ENCODE measurements at places on chromosomes 2 and 18. TPM values are rescaled to one million over a fixed set of nuclear protein-coding genes. Genes with fewer than 3 reads are reported as not detected.

DNA sequence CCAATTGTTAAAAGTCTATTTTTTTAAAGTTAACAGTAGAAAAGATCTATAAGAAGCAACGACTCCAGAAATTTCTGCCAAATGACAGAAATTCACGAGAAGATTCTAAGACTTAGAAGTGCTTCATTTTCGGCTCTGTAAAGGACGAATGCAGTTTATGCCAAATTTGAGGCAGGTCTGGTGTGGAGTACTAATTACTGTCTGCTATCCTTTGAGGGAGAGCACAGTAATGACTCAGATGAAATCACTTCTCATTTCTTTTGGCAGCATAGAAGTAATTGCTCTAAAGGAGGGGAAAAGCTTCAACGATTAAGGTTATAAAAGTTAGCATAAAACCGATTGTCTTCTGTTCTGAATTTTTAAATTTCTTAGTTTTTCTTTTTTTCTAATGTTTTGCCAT lies 11.4 kb downstream of the G6PC2 start:
- DNase-seq, result no peak

- DNase-seq, result no peak
Observed at GRCh38 chr2:177298191-177298590, 33.7 kb upstream of the NFE2L2 start.

- no peak for DNase-seq
Observed at GRCh38 chr2:228377533-228377932, 196.0 kb upstream of the SPHKAP start.

GRCh38 chr2:131120815-131121317 lies 15.7 kb downstream of the PLEKHB2 start:
- no peak for DNase-seq

DNA sequence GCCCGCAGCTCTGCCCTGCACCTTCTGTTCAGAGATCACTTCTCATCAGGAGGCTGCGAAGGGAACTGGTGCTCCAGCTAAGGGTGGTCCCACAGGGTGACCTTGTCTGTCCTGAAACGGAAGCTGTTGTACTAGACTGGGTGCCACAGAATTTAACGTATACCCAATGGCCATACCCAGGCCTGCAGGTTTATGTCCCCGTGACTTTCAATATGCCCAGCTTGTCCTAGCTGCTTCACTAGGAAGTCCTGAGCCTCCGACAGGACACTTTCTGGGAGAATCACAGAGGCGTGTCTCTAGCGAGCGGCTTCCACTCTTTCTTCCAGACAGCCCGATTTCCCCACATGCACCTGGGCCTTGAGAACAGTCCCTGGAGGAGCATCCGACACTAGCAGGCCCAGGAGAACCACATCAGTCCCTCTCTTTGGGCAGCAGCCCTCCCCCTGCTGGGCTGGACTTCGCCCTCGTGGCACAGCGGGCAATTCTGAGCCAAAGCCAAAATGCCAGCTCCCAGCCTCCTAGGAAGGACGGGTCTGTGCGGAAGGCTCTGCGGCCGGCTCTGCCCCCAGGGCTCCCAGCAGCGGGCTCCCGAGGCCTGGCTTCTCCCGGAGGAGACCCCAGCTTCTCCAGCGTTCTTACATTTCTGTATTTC lies 91.9 kb upstream of the OTOS start:
- DNase-seq, result no peak

DNA sequence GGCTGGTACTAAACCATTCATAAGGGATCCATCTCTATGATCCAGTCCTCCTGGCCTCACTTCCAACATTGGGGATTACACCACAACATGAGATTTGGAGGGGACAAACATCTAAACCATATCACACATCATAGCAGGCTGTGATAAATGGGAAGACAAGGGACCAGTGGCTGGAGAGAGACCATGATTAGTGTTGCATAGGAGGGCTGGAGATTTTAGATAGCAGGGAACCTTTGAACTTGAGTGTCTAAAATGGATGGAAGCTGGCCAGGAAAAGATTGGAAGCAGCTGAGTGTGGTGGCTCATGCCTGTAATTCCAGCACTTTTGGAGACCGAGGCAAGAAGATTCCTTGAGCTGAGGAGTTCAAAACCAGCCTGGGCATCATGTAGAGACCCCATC lies 12.4 kb upstream of the SCG2 start:
- DNase-seq, result no peak

DNA sequence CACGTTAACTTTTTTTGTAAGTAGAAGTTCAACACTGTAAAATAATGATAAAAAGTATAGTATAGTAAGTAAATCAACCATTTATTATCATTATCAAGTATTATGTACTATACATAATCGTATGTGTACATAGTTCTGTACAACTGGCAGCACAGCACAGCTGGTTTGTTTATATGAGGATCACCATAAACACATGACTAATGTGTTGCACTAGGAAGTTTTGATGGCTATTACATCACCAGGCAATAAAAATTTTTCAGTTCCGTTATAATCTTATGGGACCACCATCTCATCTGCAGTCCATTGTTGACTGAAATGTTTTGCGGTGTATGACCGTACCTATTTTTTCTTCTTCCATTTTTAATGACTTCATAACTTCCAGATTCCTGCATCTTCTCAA lies 39.2 kb upstream of the ZNF385B start:
- no peak for DNase-seq

The DOK6 gene
- total RNA-seq, result 0.18 TPM

The B3GNT7 gene
- 0.14 TPM for total RNA-seq

The EVA1A gene
- total RNA-seq, result 142 TPM

The CABYR gene
- 1.0 TPM for total RNA-seq

The TEX44 gene
- not detected for total RNA-seq

The RRM2 gene
- total RNA-seq, result 195 TPM

The IL1F10 gene
- total RNA-seq, result not detected

All from HT1080 (cell line).